ENCODE measurements at places on chromosomes 5 and 9. TPM values are rescaled to one million over a fixed set of nuclear protein-coding genes. Genes with fewer than 3 reads are reported as not detected.
A peak's percentile ranks its signal among the peaks of the same experiment; 100 is the strongest.

GRCh38 chr9:133273819-133274218 lies 1.2 kb downstream of the ABO start:
- no peaks in the 10 kb centered on the region for H3K27me3 ChIP-seq
- no peak overlapping the region for H3K27ac ChIP-seq
- no peak overlapping the region for H3K4me3 ChIP-seq
- no peaks in the 10 kb centered on the region for H3K4me1 ChIP-seq
- no peaks in the 10 kb centered on the region for H3K36me3 ChIP-seq

DNA sequence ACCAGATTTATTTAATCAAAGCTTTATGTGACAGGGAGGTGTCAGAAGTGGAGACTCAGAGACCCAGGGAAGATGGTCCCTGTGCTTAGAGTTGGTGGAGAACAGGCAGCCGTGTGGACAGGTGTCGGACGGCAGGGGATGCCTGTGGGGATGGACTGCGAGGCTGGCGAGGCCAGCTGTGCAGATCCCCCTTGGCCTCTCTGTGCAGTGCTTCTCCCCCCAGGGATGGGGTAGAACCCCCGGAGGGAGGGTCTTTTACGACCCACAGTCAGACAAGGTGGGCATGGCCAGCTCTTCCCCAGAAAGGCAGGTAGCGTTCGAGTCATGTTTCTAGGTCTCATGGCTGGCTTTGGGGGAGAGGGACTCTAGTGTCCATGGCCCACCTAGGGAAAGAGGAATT lies 4.7 kb upstream of the SLC2A6 start:
- peaks cover 45% of the 10 kb centered on the region for H3K27me3 ChIP-seq
- no peak overlapping the region for H3K4me3 ChIP-seq
- no peak for DNase-seq
- no peak overlapping the region for H3K27ac ChIP-seq
- H3K36me3 ChIP-seq: no peaks in the 10 kb centered on the region
- peaks cover 45% of the 10 kb centered on the region for H3K4me1 ChIP-seq

- no peak overlapping the region for H3K27ac ChIP-seq
- H3K27me3 ChIP-seq: no peaks in the 10 kb centered on the region
- peak; percentile 39 for DNase-seq
- H3K4me1 ChIP-seq: peaks cover 28% of the 10 kb centered on the region
- H3K36me3 ChIP-seq: no peaks in the 10 kb centered on the region
- no peak overlapping the region for H3K4me3 ChIP-seq
These were observed 34.7 kb upstream of the TGFBI start for GRCh38 chr5:135993880-135994636.

GRCh38 chr9:136693490-136694162 lies 6.4 kb upstream of the AGPAT2 start:
- peaks cover 70% of the 10 kb centered on the region for H3K4me1 ChIP-seq
- H3K27me3 ChIP-seq: peaks cover 58% of the 10 kb centered on the region
- no peak overlapping the region for H3K4me3 ChIP-seq
- DNase-seq: peak; percentile 63
- H3K27ac ChIP-seq: no peak overlapping the region
- no peaks in the 10 kb centered on the region for H3K36me3 ChIP-seq

DNA sequence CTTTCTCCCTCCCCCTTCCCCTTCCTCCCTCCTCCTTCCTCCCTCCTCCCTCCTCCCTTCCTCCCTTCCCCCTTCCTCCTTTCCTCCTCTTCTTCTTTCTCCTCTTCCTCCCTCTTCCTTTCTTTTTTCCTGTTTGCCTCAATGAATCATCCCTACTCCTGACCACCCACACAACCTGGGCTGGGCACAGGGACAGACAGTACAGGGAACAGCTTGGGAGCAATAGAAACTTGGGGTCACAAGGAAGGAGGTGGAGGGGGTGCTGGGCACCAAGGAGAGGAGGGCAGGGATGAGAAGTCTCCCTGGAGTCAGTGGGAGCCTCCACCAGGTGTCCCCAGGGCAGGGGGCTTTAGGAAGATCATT lies 5.0 kb downstream of the TTC16 start:
- H3K27ac ChIP-seq: no peak overlapping the region
- peaks cover 6% of the 10 kb centered on the region for H3K27me3 ChIP-seq
- peaks cover 25% of the 10 kb centered on the region for H3K4me1 ChIP-seq
- H3K36me3 ChIP-seq: no peaks in the 10 kb centered on the region

GRCh38 chr5:86986837-86987236 lies 280.8 kb upstream of the RASA1 start:
- DNase-seq: no peak
- H3K27me3 ChIP-seq: no peaks in the 10 kb centered on the region
- H3K4me1 ChIP-seq: no peaks in the 10 kb centered on the region
- no peak overlapping the region for H3K27ac ChIP-seq
- H3K36me3 ChIP-seq: no peaks in the 10 kb centered on the region

The IDNK gene
- total RNA-seq: 6.3 TPM

The PIP5K1B gene
- 20.9 TPM for total RNA-seq

The OSMR gene
- 21.3 TPM for total RNA-seq

Measured in HepG2 (cell line).